Epithelial cell of alveolus of lung (primary cell): ENCODE measurements at places on chromosomes 4 and X. TPM values are rescaled to one million over a fixed set of nuclear protein-coding genes. Genes with fewer than 3 reads are reported as not detected.

Gene ALB
- total RNA-seq: 0.39 and 1.1 TPM in 2 replicates

Gene TMEM31
- total RNA-seq: not detected in 2 replicates

Gene PRDM8
- 1.3 and 11.9 TPM in 2 replicates for total RNA-seq

Gene ZRSR2
- total RNA-seq: 0.78 and 3.0 TPM in 2 replicates

Gene CXorf49
- total RNA-seq: not detected in 2 replicates

Gene TRO
- total RNA-seq: 14.2 and 37.3 TPM in 2 replicates

Gene CNGA1
- 0.91 TPM in 1 of 2 replicates, not detected in the other for total RNA-seq

Gene SYN1
- 0.80 and 3.5 TPM in 2 replicates for total RNA-seq

Gene MAGEE2
- total RNA-seq: not detected in 2 replicates

Gene NEUROG2
- not detected in 2 replicates for total RNA-seq

Gene DCLK2
- 1.8 and 5.0 TPM in 2 replicates for total RNA-seq

Gene TMEM156
- 3.8 and 30.8 TPM in 2 replicates for total RNA-seq

Gene FREM3
- not detected in 2 replicates for total RNA-seq

Gene RHOXF2B
- not detected in 2 replicates for total RNA-seq

Gene SMIM31
- total RNA-seq: not detected in 2 replicates

Gene CDX4
- total RNA-seq: not detected in 2 replicates

Gene ZNF718
- total RNA-seq: 2.8 and 5.9 TPM in 2 replicates

Gene CPE
- total RNA-seq: 39.7 and 42.9 TPM in 2 replicates

Gene SOWAHD
- total RNA-seq: not detected in 2 replicates

Gene FGFRL1
- total RNA-seq: 33.1 and 34.7 TPM in 2 replicates

Gene PAGE2B
- total RNA-seq: not detected in 2 replicates

Gene SLC4A4
- total RNA-seq: 2.8 and 32.1 TPM in 2 replicates

Gene SLIT2
- 2.2 and 18.7 TPM in 2 replicates for total RNA-seq

Gene PHOX2B
- total RNA-seq: not detected in 2 replicates

Gene UCP1
- not detected in 2 replicates for total RNA-seq

Gene IL21
- total RNA-seq: not detected in 2 replicates

Gene TRIM2
- 27.1 and 30.1 TPM in 2 replicates for total RNA-seq

Gene GPR119
- total RNA-seq: not detected in 2 replicates

Gene UBA1
- 193 and 202 TPM in 2 replicates for total RNA-seq

Gene MAP3K15
- total RNA-seq: 0.13 and 0.56 TPM in 2 replicates

Gene KLF8
- total RNA-seq: 1.6 and 1.7 TPM in 2 replicates
